Memory B cell (primary cell): ENCODE measurements at places on chromosomes 3 and 15.

DNA sequence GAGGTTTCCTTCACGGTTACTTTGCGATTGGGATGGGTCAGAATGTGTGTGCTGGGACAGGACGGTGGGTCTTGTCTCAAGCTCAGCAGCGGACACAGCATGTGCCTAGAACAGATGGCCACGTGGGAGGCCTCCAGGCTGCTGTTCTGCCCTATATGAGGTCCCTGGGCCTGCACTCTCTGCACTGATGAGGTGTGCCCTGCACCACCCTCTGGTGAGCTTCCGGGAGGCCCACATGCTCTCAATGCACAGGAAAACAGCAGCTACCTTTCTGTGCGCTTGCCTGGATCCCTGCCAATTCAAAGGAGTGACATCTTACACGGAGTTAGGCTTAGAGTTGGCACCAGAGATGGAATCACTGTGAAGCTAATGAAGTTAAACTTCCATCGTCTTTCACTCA lies 59.8 kb downstream of the BOC start:
- H3K27me3 ChIP-seq = no peaks in the 10 kb centered on the region
- H3K27ac ChIP-seq = no peak overlapping the region
- H3K4me1 ChIP-seq = peaks cover 6% of the 10 kb centered on the region
- H3K36me3 ChIP-seq = no peaks in the 10 kb centered on the region
- no peak overlapping the region for H3K4me3 ChIP-seq

- H3K4me1 ChIP-seq = peaks cover 2% of the 10 kb centered on the region
- no peak for DNase-seq
- no peaks in the 10 kb centered on the region for H3K27me3 ChIP-seq
- H3K36me3 ChIP-seq = peaks cover 11% of the 10 kb centered on the region
- H3K27ac ChIP-seq = no peak overlapping the region
Observed at GRCh38 chr3:186220911-186221645, 112.2 kb upstream of the ETV5 start.

DNA sequence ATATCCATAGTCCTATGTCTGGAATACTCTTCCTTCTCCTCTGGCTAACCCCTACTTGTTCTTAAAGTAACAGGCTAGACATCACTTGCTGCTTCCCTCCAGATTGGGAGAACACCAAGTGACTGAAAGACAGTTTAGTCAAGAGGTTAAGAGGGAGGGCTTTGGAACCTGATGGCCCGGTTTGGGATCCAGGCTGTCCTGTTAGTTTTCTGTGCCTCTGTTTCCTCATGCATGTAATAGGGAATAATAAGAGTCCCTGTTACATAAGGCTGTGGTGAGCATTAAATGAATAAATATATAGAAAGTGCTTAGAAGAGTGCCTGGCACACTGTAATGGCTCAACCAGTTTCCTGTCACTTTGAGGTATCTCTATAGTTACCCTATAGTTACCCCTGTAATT lies 66.3 kb downstream of the TAMM41 start:
- H3K27me3 ChIP-seq = no peaks in the 10 kb centered on the region
- H3K27ac ChIP-seq = no peak overlapping the region
- H3K4me3 ChIP-seq = no peak overlapping the region
- no peak for DNase-seq
- H3K36me3 ChIP-seq = peaks cover 18% of the 10 kb centered on the region
- peaks cover 9% of the 10 kb centered on the region for H3K4me1 ChIP-seq

DNA sequence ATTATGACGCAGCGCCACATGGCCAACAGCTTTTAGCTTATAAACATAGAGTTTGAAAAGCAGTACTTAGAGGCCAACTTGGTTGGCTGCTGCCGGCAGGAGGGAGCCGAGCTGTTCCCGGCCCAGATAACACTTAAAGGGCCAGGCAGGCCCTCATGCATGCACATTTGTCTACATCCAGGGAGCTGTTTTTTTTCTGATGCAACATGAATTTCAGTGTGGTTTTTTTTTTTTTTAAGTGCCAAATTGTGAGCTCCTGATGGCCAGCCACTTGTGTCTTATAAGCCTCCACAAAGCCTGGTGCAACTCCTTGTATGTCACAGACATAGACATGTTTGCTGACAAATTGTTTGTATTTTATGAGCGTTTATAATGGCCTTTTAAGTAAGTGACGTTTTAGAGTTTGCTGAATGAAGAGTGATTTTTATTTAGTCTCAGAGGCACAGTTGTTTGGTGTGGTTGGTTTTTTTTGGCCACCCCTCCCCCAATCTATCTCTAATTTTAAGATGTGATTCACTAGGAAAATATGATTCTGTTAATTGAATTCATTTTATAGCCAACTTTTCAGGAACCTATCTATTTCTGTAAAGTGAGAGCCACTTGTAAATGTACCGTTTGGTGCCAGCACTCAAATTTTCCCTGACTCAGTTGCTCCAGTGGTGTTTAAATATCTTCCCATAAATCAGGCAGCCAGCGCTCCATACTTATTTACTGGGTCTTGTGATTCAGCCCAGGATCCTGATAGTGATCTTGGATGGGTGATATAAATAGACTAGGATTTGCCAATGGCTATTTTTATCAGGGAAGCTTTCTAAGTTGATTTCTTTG lies 134.3 kb downstream of the VGLL4 start:
- peaks cover 13% of the 10 kb centered on the region for H3K36me3 ChIP-seq
- H3K27me3 ChIP-seq = no peaks in the 10 kb centered on the region
- no peaks in the 10 kb centered on the region for H3K4me1 ChIP-seq
- H3K4me3 ChIP-seq = no peak overlapping the region
- H3K27ac ChIP-seq = peak overlapping the region; percentile 10

GRCh38 chr3:8451696-8452095 lies 49.9 kb upstream of the LMCD1 start:
- no peaks in the 10 kb centered on the region for H3K36me3 ChIP-seq
- H3K27me3 ChIP-seq = peaks cover 2% of the 10 kb centered on the region
- H3K4me3 ChIP-seq = no peak overlapping the region
- no peak for DNase-seq
- H3K4me1 ChIP-seq = no peaks in the 10 kb centered on the region

GRCh38 chr15:40337597-40337996 lies 3.1 kb downstream of the CCDC9B start:
- H3K36me3 ChIP-seq = no peaks in the 10 kb centered on the region
- no peak for DNase-seq
- no peak overlapping the region for H3K27ac ChIP-seq
- H3K4me3 ChIP-seq = no peak overlapping the region

DNA sequence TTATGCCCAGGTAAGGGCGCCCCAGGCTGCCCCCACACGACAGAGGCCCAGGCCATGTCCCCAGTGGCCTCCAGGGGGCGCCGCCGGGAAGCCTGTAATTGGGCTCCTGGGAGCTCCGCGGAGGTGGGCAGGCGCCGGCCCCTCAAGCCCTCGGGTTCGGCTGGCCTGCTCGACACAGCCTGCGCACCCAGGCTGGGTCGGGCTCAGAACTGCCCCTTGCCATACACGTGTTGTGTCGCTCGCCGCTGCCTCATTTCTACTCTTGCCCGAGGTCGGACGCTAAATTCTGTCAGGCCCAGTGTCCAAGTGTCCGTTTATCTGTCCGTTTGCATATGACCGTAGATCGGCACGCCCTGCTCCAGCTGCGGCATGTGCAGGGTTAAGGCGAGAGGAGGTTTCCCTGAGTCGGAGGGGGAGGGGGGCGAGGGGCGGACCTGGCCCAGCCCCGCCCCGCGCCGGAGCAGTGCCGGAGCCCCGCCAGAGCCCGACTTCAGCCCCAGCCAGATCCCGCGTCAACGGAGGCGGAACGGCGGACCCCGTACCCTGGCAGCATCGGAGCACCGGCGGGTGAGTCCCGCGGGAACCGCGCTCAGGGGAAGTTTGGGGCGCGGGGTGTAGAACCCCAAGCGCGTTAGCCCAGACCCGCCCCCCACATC lies at the start of gene KLHDC8B:
Gene KLHDC8B, plus strand, starts transcription at position 480 of the 656 bp plus-strand sequence. CDS start 1,172 bp downstream, outside the sequence.
- H3K27ac ChIP-seq = no peak within 1 kb of the TSS
- H3K4me3 ChIP-seq = peak within 1 kb of the TSS; percentile 83
- peaks cover 5% of the 10 kb centered on the region for H3K4me1 ChIP-seq
- H3K27me3 ChIP-seq = peaks cover 6% of the 10 kb centered on the region
- peak; percentile 82 for DNase-seq
- peaks cover 3% of the 10 kb centered on the region for H3K36me3 ChIP-seq

GRCh38 chr3:137000039-137000438 lies 42.3 kb downstream of the IL20RB start:
- H3K4me1 ChIP-seq = peaks cover 4% of the 10 kb centered on the region
- no peak for DNase-seq
- H3K36me3 ChIP-seq = no peaks in the 10 kb centered on the region

DNA sequence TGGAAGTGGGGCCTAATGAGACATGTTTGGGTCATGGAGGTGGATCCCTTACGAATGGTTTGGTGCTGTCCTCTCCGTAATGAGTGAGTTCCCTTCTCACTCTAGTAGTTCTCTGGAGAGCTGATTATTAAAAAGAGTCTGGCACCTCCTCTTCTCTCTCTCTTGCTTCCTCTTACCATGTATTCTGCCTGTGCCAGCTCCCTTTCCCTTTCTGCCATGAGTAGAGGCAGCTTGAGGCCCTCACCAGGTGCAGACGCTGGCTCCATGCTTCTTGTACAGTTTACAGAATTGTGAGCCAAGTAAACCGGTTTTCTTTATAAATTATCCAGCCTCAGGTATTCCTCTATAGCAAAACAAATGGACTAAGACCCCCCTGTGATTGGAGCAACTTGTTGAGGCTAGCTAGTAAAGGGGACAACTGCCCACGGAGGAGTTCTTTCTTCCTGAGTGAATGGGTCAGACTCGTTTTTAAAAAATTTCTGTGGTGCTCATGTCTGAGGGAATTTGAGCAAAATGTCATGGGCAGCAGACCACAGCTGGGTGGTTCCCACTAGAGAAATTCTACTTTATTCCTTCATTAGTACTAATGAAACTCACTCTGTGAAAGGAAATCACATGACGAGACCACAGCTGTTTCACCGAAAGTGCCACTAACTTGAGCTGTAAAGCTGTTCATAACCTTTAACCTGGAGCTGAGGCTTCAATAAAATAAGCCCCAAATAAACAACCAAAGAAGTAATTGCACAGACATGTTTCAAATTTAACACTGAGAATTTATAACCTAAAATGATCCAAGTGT lies 210.0 kb downstream of the NFKBIZ start:
- H3K4me1 ChIP-seq = peaks cover 30% of the 10 kb centered on the region
- peak overlapping the region; percentile 94 for H3K27ac ChIP-seq
- no peak for DNase-seq
- no peaks in the 10 kb centered on the region for H3K27me3 ChIP-seq

DNA sequence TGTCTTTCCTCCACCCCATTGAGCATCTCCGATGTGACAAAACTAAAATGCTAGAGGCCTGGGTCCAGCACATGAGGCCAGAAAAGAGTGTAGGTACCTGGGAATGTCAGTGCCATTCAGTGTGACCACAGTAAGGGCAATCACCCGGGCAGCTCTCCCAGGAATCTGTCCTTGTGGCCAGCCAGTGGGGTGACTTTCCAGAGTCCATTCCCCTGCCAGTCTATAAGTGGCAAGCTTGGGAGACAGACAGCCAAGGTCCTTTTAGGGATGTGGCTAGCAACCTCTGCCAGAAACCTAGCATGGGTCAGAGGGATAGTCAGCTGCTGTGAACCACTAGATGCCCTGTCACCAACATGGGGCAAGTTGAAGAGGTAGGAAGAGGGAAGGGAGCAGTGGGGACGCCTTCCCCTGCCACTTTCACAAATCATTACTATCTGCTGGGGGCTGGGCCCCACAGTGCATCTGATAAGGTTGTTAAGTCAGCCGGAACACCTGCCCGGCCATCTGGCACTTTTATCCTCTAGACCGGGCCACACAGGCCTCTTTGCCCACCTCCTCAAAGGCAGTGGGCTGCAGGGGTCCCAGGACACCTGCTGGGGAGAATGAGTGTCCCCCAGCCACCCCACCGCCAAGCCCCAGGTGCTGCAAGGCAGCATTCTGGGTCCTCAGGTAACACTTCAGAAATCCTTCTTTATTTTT lies 24.8 kb upstream of the DET1 start:
- no peaks in the 10 kb centered on the region for H3K4me1 ChIP-seq
- no peak for DNase-seq
- no peak overlapping the region for H3K4me3 ChIP-seq

GRCh38 chr3:5462086-5462485 lies 274.6 kb downstream of the EDEM1 start:
- H3K27me3 ChIP-seq = peaks cover 12% of the 10 kb centered on the region
- H3K36me3 ChIP-seq = no peaks in the 10 kb centered on the region
- no peak overlapping the region for H3K27ac ChIP-seq
- no peaks in the 10 kb centered on the region for H3K4me1 ChIP-seq
- no peak for DNase-seq
- H3K4me3 ChIP-seq = no peak overlapping the region

GRCh38 chr3:23747841-23748240 lies 57.9 kb upstream of the UBE2E1 start:
- H3K4me1 ChIP-seq = no peaks in the 10 kb centered on the region
- DNase-seq = no peak
- H3K27me3 ChIP-seq = peaks cover 1% of the 10 kb centered on the region
- no peaks in the 10 kb centered on the region for H3K36me3 ChIP-seq
